ENCODE measurements at places on chromosomes 3 and 15.

DNA sequence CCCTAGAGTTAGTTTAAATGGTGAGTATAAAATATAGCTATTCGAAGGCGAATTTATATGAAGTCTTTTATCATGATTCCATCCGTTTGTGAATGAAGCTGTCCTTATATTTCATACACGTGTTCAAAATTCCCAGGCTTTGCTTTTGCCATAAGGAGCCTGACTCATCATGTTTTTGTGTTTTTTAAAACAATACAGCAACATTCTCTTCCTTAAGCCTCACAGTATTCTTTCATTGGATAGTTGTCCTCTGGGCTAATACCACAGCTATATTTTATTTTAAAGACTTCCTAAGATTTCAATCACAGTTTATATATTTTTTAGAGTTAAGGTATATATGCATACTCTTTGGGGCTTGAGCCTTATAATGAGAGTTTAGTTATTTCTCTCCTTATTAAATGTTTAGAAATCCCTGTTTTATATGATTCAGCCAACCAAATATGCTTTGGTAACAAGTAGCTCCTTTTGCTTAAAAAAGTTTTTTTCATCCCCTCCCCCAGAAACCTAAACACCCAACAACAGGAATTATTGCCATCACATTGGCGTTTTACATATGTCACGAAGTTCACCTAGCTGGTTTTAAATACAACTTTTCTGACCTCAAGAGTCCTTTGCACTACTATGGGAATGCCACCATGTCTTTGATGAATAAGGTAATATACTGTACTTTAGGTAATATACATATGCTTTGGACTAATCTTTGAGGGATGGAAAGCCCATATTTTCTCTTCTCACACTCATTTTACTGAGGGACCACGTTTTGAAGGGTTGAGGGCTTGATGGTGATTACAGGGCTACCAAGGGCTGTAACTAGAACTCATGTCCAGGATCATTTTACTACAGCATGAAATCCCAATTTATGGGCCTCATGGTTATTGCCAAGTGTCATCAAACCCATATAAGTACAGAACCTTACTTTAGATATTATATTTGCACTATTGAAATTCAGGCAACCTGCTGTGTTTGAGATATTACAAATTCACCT lies 28.5 kb downstream of the ST3GAL6 start:
- no peak for DNase-seq
- H3K4me3 ChIP-seq: no peak overlapping the region
- H3K36me3 ChIP-seq: peaks cover 8% of the 10 kb centered on the region
- no peak overlapping the region for H3K27ac ChIP-seq
- H3K27me3 ChIP-seq: no peaks in the 10 kb centered on the region

- H3K4me3 ChIP-seq: no peak overlapping the region
- no peaks in the 10 kb centered on the region for H3K4me1 ChIP-seq
- no peaks in the 10 kb centered on the region for H3K36me3 ChIP-seq
- H3K27me3 ChIP-seq: no peaks in the 10 kb centered on the region
- H3K27ac ChIP-seq: no peak overlapping the region
Observed at GRCh38 chr3:108471426-108471825, 39.0 kb downstream of the MYH15 start.

DNA sequence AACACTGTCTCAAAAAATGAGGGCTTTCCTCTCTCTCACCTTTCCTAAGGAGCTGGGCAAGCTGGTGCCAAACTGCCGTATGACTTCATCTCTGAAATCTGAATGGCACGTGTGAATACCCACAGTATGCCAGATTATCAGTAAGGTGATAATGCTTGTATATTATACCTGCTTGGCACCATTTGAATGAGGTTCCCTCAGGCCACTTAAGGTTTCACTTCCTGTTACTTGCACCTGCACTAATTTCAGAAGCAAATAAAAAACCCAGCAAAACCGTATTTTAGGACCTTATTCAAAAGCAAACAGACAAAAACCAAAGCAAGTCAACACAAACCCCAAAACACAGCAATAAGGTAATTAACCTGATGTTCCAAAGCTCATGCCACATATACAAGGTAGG lies 19.7 kb downstream of the FOXP1 start:
- no peak overlapping the region for H3K27ac ChIP-seq
- H3K4me1 ChIP-seq: no peaks in the 10 kb centered on the region
- no peaks in the 10 kb centered on the region for H3K36me3 ChIP-seq
- DNase-seq: no peak
- no peak overlapping the region for H3K4me3 ChIP-seq

- no peaks in the 10 kb centered on the region for H3K36me3 ChIP-seq
- peak overlapping the region; percentile 73 for H3K4me3 ChIP-seq
- peak overlapping the region; percentile 95 for H3K27ac ChIP-seq
- DNase-seq: no peak
Observed at GRCh38 chr3:16885593-16886302, 993 bp downstream of the PLCL2 start.

DNA sequence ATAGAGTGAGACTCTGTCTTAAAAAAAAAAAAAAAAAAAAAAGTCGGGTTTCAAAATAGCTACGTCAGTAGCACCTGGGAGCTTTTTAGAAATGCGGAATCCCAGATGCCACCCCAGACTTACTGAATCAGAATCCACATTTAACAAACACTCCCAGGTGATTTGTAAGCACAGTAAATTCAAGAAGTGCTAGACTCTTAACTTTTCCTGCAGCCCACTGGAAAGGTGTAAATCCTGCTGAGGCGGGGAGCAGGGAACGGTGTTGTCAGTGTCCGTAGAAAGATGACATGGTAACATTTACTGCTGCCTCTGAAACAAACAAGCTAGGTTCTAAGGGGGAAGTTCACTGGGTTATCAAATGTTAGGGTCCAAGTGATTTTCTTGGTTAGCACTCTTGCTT lies 2.4 kb upstream of the AKAP13 start:
- H3K4me3 ChIP-seq: no peak overlapping the region
- H3K4me1 ChIP-seq: peaks cover 13% of the 10 kb centered on the region
- H3K27me3 ChIP-seq: no peaks in the 10 kb centered on the region
- H3K36me3 ChIP-seq: no peaks in the 10 kb centered on the region

- H3K4me3 ChIP-seq: no peak overlapping the region
- H3K4me1 ChIP-seq: no peaks in the 10 kb centered on the region
- H3K27ac ChIP-seq: no peak overlapping the region
- H3K36me3 ChIP-seq: no peaks in the 10 kb centered on the region
Observed at GRCh38 chr3:171274222-171274621, 186.0 kb downstream of the TNIK start.

- no peaks in the 10 kb centered on the region for H3K27me3 ChIP-seq
- no peak for DNase-seq
- H3K27ac ChIP-seq: peak overlapping the region; percentile 54
- H3K36me3 ChIP-seq: no peaks in the 10 kb centered on the region
- H3K4me3 ChIP-seq: peak overlapping the region; percentile 81
Observed at GRCh38 chr3:48715174-48715800, 1.7 kb downstream of the IP6K2 start.

- H3K4me3 ChIP-seq: no peak overlapping the region
- H3K36me3 ChIP-seq: no peaks in the 10 kb centered on the region
- H3K27ac ChIP-seq: no peak overlapping the region
- no peaks in the 10 kb centered on the region for H3K27me3 ChIP-seq
- no peaks in the 10 kb centered on the region for H3K4me1 ChIP-seq
Observed at GRCh38 chr3:31137718-31138465, 243.4 kb upstream of the GADL1 start.
